ENCODE measurements at places on chromosomes 12 and 14. TPM values are rescaled to one million over a fixed set of nuclear protein-coding genes. Genes with fewer than 3 reads are reported as not detected.

Gene GPR68
- total RNA-seq, result 0.75 TPM

Gene PTGDR
- total RNA-seq, result 0.87 TPM

Gene RIPK3
- 0.40 TPM for total RNA-seq

Gene NGB
- not detected for total RNA-seq

Gene MYO1A
- total RNA-seq, result under 0.01 TPM

Gene DEPDC4
- total RNA-seq, result 0.75 TPM

Gene AKAP3
- 1.3 TPM for total RNA-seq

Gene CFAP251
- total RNA-seq, result 8.7 TPM

Gene P3H3
- 90.6 TPM for total RNA-seq

Gene KLRB1
- total RNA-seq, result not detected

Gene RNF41
- 127 TPM for total RNA-seq

Gene TSPAN19
- not detected for total RNA-seq

Gene RFX4
- total RNA-seq, result not detected

Gene RGS6
- not detected for total RNA-seq

Gene SDR9C7
- total RNA-seq, result not detected

Gene OR11H12
- total RNA-seq, result not detected

Gene MYO1H
- not detected for total RNA-seq

Measured in aortic smooth muscle cell (primary cell).